WTC11 (cell line): ENCODE measurements at places on chromosomes 12 and 14.

DNA sequence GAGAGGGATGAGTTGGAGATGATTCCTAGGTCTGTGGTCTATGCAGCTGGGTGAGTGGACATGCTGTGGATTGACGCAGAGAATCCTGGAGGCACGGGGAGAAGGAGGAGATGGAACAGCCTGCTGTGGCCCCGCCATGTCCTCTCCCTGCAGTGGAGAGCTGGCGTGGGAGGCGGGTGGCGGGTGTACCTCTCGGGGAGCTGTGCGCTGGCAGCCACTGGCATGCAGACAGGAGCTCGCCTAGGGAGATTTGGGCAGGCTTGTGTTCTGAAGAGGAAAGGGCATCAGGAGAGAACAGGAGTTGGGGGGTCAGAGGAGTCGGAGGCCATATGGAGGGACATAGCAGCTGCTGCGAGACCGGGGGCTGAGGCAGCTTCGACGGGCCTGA is 56.1 kb downstream of the TECPR2 start:
- peaks cover 3% of the 10 kb centered on the region; the same call in 1 of the 2 replicates for H3K36me3 ChIP-seq
- H3K4me3 ChIP-seq, result no peak overlapping the region
- no peaks in the 10 kb centered on the region for H3K27me3 ChIP-seq

GRCh38 chr12:102885043-102885932 is 31.8 kb downstream of the PAH start:
- DNase-seq, result no peak
- H3K4me3 ChIP-seq, result no peak overlapping the region
- H3K27ac ChIP-seq, result no peak overlapping the region
- H3K36me3 ChIP-seq, result no peaks in the 10 kb centered on the region
- no peaks in the 10 kb centered on the region for H3K27me3 ChIP-seq

- H3K4me3 ChIP-seq, result no peak overlapping the region
- DNase-seq, result no peak
- H3K36me3 ChIP-seq, result no peaks in the 10 kb centered on the region
- H3K4me1 ChIP-seq, result no peaks in the 10 kb centered on the region
- no peak overlapping the region for H3K27ac ChIP-seq
Observed at GRCh38 chr12:118842866-118843265, 138.5 kb upstream of the SRRM4 start.

- no peak for DNase-seq
- H3K27me3 ChIP-seq, result no peaks in the 10 kb centered on the region
- no peak overlapping the region for H3K27ac ChIP-seq
- no peak overlapping the region for H3K4me3 ChIP-seq
Observed at GRCh38 chr14:59772233-59772632, 98.3 kb downstream of the RTN1 start.

- no peak overlapping the region for H3K27ac ChIP-seq
- DNase-seq, result no peak
- no peak overlapping the region for H3K4me3 ChIP-seq
Observed at GRCh38 chr14:90560558-90560957, 163.7 kb downstream of the CALM1 start.

- no peaks in the 10 kb centered on the region for H3K36me3 ChIP-seq
- DNase-seq, result no peak
- no peak overlapping the region for H3K27ac ChIP-seq
- no peaks in the 10 kb centered on the region for H3K27me3 ChIP-seq
- no peak overlapping the region for H3K4me3 ChIP-seq
Observed at GRCh38 chr12:103868215-103868614, 27.2 kb upstream of the NT5DC3 start.

DNA sequence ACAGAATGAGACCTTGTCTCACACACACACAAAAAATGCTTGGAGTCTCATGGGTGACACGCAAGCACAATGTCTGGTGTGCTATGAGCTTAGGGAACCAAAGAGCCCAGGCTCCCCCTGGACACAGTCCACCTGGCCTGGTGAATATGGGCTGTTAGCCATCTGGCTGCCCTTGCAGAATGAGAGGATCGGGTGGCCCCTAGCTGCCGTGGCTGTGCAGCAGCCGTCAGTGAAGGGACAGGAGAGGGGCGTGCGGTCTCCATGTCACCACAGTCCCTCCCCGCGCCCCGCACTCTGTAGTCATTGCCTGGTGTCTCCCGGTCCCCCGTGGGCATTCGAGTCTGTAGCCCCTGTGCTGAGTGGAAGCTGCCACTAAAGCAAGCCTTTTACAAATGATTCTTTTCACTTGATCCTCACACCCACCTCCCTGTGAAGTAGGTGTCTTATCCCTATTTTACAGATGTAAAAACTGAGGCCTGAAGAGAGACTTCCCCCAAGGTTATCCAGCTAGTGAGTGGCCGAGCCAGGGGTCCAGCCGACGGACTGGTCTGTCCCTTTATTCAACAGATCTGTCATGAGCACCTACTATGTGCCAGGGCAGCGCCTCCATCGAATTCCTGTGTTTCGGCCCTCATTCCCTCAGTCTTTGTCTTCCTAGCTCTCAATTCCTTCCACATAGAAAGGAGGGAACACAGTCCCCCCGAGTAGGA is 18.8 kb downstream of the MVK start:
- H3K27me3 ChIP-seq, result no peaks in the 10 kb centered on the region
- no peak overlapping the region for H3K4me3 ChIP-seq
- no peak overlapping the region for H3K27ac ChIP-seq
- H3K4me1 ChIP-seq, result 0 out of 2 replicates have a peak, but pooled peaks cover 4% of the 10 kb centered on the region
- H3K36me3 ChIP-seq, result no peaks in the 10 kb centered on the region

DNA sequence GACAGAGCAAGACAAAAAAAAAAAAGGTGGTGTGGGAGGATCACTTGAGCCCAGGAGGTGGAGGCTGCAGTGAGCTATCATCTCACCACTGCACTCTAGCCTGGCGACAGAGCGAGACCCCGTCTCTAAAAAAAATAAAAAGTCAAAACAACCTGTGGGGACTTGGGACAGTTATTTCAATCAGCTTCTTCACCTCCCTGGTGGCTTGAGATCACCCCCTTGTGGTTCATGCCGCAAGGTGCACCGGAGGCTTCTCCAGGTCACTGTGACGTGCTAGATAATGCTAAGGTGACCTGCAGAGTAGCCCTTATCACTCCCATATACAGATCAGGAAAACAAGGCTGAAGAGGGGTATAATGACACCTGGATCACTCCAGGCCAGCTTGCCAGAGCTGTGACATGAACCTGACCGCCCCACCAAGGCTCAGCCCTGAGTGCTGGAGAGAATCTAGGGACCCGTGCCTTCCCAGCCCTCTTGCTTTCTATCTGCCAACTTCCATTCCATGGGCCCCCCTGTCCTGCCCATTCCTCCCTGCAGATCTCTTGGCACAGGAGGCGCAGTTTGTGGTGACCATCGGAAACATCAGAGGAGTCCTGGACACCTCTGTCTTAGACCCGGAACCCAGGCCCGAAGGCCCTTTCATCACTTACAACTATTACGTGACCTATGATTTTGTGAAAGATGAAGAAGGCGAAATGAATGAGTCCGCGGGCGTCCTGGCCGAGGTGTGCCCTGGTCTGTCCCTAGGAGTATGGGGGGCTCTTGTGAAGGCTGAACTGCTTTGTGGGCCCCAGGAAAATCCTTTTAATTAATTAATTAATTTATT is 8.1 kb downstream of the LRRC43 start:
- peaks cover 4% of the 10 kb centered on the region; the same call in 1 of the 2 replicates for H3K36me3 ChIP-seq
- 0 out of 2 replicates have a peak, but pooled peaks cover 3% of the 10 kb centered on the region for H3K4me1 ChIP-seq
- H3K4me3 ChIP-seq, result no peak overlapping the region
- no peak overlapping the region for H3K27ac ChIP-seq
- H3K27me3 ChIP-seq, result no peaks in the 10 kb centered on the region

DNA sequence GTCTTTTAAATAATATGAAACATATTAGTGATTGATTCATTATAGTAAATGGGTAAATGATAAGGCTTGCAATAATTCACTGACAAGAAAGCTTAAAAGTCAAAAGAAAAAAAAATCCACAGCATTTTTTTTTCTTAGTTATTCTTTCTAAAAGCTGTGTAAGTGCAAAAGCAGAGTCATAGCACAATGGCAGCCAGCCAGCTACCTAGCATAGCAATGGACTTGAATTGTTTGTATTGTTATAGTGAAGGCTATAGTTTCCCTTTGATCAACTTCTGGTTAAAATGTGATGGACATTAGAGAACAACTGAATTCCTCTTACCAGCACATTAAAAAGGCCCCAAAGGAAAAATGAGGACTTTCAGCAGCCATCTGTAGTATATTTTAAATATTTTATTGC is 232.1 kb downstream of the NAV3 start:
- no peaks in the 10 kb centered on the region for H3K36me3 ChIP-seq
- H3K27ac ChIP-seq, result no peak overlapping the region
- DNase-seq, result no peak

- no peaks in the 10 kb centered on the region for H3K27me3 ChIP-seq
- no peak overlapping the region for H3K27ac ChIP-seq
- DNase-seq, result no peak
- no peak overlapping the region for H3K4me3 ChIP-seq
Observed at GRCh38 chr14:74478996-74479635, 14.0 kb downstream of the NPC2 start.

- H3K27me3 ChIP-seq, result no peaks in the 10 kb centered on the region
- H3K27ac ChIP-seq, result no peak overlapping the region
- H3K36me3 ChIP-seq, result no peaks in the 10 kb centered on the region
- no peak for DNase-seq
Observed at GRCh38 chr12:102016472-102016871, 45.3 kb downstream of the WASHC3 start.

GRCh38 chr12:109653890-109654289 is 59.7 kb upstream of the FAM222A start:
- H3K27me3 ChIP-seq, result no peaks in the 10 kb centered on the region; the same call in 1 of the 2 replicates
- no peak for DNase-seq
- no peak overlapping the region for H3K27ac ChIP-seq
- H3K4me3 ChIP-seq, result no peak overlapping the region
- peaks cover 15% of the 10 kb centered on the region for H3K4me1 ChIP-seq
- no peaks in the 10 kb centered on the region for H3K36me3 ChIP-seq

- H3K4me1 ChIP-seq, result no peaks in the 10 kb centered on the region
- H3K4me3 ChIP-seq, result no peak overlapping the region
- DNase-seq, result no peak
- H3K27ac ChIP-seq, result no peak overlapping the region
Observed at GRCh38 chr12:90010089-90010488, 301.5 kb upstream of the ATP2B1 start.

DNA sequence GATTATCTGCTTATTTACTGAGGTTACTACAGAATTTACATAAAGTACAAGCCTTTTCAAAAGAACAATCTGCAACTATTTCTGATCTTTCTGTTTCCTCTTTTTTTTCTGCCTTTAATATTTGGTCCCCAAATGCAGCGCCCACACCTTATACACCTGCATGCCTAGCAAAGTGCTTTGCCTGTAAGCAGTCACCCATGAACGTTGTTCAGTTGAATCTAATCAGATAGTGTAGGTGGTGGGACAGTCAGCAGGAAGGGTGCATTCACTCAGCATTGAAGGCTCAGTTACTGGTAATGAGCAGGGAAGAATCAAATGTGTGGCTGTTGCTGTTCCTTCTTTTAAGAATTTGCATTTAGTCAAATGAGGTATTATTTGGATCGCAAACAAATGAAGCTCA is 108.4 kb downstream of the GPR135 start:
- H3K27ac ChIP-seq, result no peak overlapping the region
- H3K4me3 ChIP-seq, result no peak overlapping the region
- H3K4me1 ChIP-seq, result peaks cover 17% of the 10 kb centered on the region
- no peak for DNase-seq

DNA sequence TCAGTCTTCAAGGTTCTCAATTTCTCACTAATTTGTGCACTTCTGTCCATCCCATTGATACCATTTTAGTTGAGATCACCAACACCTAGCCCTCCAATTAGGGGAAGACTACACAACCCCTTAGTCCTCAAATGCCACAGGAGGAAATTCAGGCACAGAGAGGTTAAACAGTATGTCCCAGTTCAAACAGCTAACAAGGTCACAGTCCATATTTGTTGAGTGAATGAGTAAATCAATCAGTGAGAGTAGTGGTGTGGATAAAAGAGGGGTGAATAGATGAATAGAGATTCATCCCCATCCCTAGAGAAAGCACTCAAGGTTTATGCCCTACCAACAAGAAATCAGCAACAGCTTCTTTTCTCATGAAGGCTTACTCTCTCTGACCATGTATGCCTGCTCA is 94.2 kb upstream of the RIC8B start:
- no peaks in the 10 kb centered on the region for H3K27me3 ChIP-seq
- H3K36me3 ChIP-seq, result no peaks in the 10 kb centered on the region
- H3K27ac ChIP-seq, result no peak overlapping the region
- no peak overlapping the region for H3K4me3 ChIP-seq

GRCh38 chr12:31346267-31346666 is 20.3 kb upstream of the SINHCAF start:
- H3K4me1 ChIP-seq, result peaks cover 27% of the 10 kb centered on the region
- H3K27ac ChIP-seq, result no peak overlapping the region
- DNase-seq, result no peak
- H3K27me3 ChIP-seq, result no peaks in the 10 kb centered on the region
- H3K36me3 ChIP-seq, result no peaks in the 10 kb centered on the region

GRCh38 chr14:64693810-64694165 is 10.4 kb upstream of the PLEKHG3 start:
- peaks cover 12% of the 10 kb centered on the region for H3K27me3 ChIP-seq
- no peak overlapping the region for H3K27ac ChIP-seq
- no peaks in the 10 kb centered on the region for H3K36me3 ChIP-seq
- H3K4me3 ChIP-seq, result no peak overlapping the region
- no peak for DNase-seq

- H3K4me1 ChIP-seq, result peaks cover 33% of the 10 kb centered on the region
- no peaks in the 10 kb centered on the region for H3K27me3 ChIP-seq
- H3K4me3 ChIP-seq, result no peak overlapping the region
Observed at GRCh38 chr12:89334548-89335169, 17.6 kb downstream of the DUSP6 start.

DNA sequence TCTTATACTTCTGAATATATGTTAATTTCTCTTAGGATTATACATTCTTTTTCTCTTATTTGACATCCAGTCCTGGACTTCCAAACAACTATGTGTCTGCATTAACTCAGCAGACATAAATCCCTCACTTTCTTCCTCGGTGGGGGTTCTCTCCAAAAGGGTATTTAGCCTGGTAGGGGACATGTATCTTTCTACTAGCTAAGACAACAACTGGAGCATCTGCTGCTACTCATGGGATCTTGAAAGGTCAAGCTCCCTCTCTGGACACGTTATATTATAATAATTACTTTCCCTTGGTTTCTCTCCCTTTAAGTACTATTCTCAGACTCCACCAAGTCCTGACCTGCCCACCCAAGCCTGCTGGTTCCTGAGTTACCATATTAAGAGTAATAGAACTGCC is 983.7 kb upstream of the FLRT2 start:
- no peaks in the 10 kb centered on the region for H3K36me3 ChIP-seq
- no peak overlapping the region for H3K4me3 ChIP-seq
- no peaks in the 10 kb centered on the region for H3K27me3 ChIP-seq
- peaks cover 46% of the 10 kb centered on the region for H3K4me1 ChIP-seq
- no peak overlapping the region for H3K27ac ChIP-seq
- no peak for DNase-seq

GRCh38 chr12:76226397-76226796 is 121.8 kb downstream of the BBS10 start:
- no peaks in the 10 kb centered on the region for H3K27me3 ChIP-seq
- H3K4me3 ChIP-seq, result no peak overlapping the region
- no peak overlapping the region for H3K27ac ChIP-seq
- no peaks in the 10 kb centered on the region for H3K4me1 ChIP-seq

DNA sequence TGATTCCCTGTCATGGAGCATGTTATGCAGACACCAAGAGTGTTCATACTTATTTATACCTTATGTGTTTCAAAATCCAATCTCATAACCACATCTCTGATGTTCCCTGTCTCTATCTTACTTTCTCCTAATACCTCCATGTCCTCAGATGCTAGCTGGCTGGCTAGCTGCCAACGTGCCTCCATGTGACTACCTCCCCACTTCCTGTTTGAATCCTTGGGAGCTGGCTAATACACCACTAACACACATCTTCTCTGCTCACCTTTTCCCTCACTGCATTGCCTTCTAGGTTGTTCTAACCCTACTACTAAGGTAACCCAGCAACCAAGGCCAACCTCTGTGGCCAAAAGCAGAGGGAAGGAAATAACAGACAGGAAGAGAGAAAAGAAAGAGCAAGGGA is 27.3 kb downstream of the TTC5 start:
- no peak overlapping the region for H3K4me3 ChIP-seq
- no peak for DNase-seq
- peaks cover 82% of the 10 kb centered on the region for H3K36me3 ChIP-seq
- H3K27me3 ChIP-seq, result 0 out of 2 replicates have a peak, but pooled peaks cover 2% of the 10 kb centered on the region
- no peak overlapping the region for H3K27ac ChIP-seq
